Neural progenitor cell (in vitro differentiated cells): ENCODE measurements at places on chromosomes 1 and 21.

DNA sequence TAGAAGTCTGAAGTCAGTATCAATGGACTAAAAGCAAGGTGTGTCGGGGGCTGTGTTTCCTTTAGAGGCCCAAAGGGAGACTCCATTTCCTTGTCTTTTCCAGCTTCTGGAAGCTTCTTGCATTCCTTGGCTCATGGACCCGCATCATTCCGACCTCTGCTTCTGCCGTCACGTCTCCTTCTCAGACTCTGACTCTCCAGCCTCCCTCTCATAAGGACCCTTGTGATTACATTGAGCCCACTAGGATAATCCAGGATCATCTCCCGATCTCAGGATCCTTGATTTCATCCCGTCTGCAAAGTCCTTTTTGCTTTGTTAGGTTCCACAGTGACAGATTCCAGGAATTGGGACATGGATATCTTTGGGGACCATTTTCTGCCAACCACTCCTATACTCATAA, 265.8 kb upstream of the CSF3R start:
- no peak for DNase-seq

- DNase-seq: no peak
Measured at GRCh38 chr21:33914188-33914587, 1.4 kb downstream of the ATP5PO start.

DNA sequence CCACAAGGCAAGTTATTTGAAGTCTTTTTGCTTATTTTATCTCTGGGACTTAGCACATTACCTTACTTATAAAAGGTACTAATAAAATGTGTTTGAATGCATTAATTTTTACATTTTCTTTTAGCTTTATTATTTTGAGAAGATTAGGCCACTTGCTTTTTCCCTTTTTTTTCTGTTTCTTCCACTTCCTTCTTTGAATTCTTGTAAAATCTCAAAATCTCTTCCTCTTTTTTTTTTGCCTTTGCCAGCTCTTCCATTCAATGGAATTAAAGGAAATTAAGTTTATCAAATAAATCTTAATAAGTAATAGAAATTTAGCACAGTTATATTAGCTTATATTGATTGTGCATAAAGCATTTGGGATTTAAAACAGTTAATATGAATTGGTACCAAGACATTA, 260.9 kb downstream of the SRGAP2C start:
- DNase-seq: no peak

DNA sequence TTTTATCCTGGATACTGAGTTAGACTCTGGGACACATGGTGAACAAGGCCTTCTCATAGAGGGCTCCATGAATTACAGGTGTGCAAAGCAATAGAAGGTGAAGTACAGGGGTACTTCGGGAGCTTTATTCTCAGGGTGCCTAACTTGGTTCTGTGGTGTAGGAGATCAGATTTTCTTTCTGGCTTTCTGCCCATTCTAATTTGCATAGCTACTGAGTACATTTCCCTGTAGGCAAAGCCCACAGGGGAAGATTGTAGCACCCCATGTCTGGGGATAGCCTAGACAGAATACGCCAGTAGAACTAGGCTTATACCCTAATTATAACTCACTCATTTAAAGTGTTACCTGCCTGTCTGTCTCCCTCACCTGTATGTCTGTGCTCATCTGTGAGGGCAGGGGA, 49.7 kb downstream of the PGM1 start:
- DNase-seq: no peak

GRCh38 chr21:18161841-18162240, 82.8 kb upstream of the CHODL start:
- no peak for DNase-seq

DNA sequence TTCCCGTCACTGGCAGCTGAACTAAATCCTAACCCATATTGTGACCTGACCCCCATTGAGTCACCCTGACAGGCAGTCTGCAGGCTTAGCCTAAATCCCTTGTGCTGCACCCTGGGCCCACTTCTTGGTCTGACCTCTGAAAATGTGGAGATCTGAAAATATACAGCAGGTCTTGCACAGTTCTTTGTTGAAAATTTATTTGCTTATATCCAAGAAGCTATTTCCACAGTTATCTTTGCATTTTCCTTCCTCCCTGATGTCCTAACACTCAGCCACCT, 87.1 kb downstream of the BCAR3 start:
- no peak for DNase-seq

- DNase-seq: no peak
Measured at GRCh38 chr1:1758692-1759455, 19.4 kb downstream of the NADK start.

DNA sequence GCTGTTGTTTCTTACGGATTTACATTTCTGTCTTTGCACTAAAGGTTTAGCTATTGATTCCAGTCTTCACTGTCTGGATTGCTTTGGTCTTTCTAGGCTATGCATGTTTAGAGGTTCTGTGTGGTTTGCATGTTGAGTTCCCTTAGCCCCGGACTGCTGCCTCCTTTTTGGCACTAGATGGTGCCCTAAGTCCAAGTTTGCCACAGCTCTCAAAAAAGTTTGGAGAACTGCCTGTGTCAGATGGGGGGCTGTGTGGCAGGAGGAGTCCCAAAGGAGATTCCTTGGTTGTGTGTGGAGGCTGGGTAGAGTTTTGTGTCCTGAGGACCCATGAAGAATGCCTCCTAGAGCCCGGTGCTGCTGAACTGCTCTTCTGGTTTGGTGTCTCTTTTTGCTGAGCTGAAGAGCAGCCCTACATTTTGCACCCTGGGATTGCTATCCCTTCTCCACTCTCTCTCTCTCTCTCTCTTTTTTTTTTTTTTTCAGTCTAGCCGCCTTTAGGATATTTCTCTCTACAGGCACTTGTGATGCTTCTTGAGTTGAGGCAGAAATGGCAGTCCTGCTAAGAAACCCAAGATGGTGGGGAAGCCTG, 74.4 kb downstream of the PTGS2 start:
- DNase-seq: peak; percentile 81

GRCh38 chr1:17363771-17364170, 8.2 kb upstream of the PADI6 start:
- no peak for DNase-seq

DNA sequence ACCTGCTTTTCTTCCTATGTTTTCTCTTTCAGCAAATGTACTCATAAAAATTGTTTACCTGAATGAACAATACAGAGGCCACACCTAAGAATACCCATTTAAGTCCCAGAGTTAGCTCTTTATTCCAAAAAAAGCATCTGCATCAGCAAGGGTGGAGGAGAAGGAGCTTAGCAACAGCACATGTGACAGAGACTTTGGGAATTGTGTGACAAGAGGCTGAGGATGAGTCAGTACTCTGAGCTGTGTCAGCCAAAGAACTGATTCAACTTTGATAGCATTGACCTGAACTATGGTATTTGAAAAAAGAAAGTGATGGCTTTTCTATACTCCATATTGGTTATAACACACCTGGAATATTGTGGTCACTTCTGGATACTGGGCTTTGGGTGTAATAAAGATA, 162.7 kb downstream of the ZNF648 start:
- DNase-seq: no peak

DNA sequence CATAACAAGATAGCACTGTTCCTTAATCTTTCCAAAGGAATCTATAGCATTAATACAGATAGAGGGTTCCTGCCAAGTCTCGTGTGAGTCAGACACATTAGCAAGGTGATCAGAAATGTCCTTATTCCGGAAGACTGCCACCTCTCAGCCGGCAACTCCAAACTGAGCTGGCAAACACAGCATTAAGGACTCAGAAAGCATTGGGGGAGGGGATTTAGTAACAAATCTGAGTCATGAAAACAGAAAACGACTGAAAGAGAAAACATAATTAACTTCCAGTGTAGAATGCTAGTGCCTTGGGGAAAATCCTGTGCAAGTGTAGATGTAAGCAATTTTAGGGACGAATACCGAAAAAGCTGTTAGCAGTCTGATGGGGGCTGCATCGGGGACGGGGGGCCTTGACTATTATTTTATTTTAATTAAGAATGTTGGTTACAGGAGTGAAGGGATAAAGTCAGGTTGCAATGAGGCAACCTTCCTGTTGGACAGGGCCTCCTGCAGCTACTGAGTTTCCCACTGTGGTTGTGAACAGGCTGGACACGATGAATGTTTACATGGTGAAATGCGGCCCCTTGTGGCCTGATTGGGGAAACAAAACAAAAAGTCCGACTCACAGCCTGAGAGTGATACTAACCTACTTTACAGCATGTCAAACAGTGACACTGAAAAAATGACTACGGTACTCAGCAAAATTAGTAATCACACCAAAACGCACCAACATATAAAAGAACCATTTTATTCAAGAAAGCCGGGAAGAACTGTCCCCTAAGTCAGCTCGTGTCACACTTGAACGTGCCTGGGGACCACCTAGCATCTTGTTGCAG, 20.7 kb downstream of the MIS18A start:
- DNase-seq: peak; percentile 88

DNA sequence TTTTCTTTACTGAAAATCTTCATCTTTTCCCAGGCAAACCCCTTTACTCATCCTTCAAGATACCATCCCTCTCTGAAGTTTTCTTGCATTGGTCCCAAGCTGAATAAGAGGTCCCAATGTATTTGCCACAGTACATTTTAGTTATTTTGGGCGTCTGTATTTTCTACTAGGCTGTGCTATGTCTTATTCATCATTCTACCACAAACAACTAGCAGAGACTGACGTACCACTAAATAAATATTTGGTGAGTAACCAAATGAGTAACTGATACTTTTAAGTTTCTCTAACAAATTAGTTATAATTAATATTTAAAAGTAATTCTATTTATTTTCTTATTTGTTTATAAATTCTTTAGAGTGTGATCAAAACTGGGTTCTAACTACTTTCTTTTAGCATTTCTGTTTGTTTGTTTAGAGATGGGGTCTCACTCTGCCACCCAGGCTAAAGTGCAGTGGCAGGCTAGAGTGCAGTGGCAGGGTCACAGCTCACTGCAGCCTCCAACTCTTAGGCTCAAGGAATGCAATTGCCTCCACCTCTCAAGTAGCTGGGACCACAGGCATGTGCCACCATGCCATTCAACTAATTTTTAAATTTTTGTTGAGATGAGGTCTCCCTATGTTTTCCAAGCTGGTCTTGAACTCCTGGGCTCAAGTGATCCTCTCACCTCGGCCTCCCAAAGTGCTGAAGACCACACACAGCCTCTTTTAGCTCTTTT, 33.1 kb downstream of the NDC1 start:
- DNase-seq: no peak

DNA sequence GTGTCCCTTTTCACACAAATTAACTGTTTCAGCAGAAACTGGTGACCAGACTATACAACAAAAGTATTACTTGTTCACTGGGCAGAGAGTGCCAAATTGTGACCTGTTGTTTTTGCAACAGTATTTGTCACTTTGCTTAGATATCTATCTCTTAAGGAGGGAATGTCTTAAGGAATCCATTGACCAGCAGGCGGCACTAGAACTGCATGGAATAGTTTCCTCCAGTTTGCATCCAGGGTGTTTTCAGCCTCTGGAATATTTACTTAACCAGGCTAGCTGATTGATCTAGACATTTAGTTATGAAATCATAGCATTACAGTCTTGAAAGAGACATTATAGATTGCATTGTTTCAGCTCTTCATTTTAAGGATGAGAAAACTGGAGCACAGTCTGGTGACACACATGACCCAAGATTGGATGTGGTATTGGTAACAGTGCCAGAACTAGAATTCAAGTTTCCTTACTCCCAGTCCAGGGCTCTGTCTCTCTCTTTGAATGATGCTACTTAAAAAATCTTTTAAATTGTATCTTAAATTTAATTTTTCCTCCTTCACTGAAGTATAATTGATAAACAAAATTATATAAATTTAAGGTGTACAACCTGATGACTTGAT, 16.9 kb downstream of the RPTN start:
- peak; percentile 31 for DNase-seq

GRCh38 chr1:145891143-145891542, 5.5 kb upstream of the ANKRD35 start:
- DNase-seq: no peak

- peak; percentile 63 for DNase-seq
Measured at GRCh38 chr1:199243423-199244061, 604.7 kb downstream of the PTPRC start.

- DNase-seq: no peak
Measured at GRCh38 chr1:180507795-180508724, 5.7 kb upstream of the ACBD6 start.

- no peak for DNase-seq
Measured at GRCh38 chr1:33609739-33610138, 137.3 kb downstream of the ZSCAN20 start.

DNA sequence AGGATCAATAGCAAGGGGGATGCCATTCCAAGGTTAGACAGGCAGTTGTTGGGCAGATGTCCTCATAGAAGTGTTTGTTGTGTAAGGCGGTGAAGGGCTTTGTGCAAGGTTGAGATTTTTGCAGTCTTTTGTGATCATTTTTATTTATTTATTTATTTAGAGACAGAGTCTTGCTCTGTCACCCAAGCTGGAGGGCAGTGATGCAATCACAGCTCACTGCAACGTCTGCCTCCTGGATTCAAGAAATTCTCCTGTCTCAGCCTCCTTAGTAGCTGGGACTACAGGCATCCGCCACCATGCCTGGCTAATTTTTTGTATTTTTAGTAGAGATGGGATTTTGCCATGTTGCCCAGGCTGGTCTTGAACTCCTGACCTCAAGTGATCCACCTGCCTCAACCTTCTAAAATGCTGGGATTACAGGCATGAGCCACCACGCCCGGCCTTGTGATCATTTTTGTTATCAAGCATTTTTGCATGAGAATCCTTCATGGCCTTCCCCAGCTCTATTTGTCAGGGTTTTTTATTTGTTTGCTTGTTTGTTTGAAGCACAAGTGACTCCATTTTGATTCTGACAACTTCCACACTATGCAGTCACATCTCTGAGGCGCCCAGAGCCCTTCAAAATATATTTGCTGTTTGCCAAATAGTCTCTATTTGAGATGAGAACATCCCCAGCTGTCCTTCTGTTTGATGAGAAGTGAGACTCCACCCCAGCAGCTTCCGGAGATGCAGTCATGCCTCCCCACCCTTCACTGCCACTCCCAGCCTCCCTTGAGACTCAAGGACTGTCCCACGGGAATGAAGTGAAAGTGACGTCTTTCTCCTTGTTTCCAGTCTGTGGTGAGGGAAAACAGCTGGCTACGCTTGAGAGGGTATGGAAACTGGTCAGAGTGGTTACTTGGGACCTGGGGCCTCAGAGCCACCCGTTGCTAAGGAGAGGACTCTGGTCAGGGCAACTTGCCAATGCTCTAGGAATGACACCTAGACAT, 38.0 kb downstream of the TMEM50B start:
- no peak for DNase-seq

GRCh38 chr1:221583465-221583864, 158.4 kb downstream of the DUSP10 start:
- DNase-seq: no peak

DNA sequence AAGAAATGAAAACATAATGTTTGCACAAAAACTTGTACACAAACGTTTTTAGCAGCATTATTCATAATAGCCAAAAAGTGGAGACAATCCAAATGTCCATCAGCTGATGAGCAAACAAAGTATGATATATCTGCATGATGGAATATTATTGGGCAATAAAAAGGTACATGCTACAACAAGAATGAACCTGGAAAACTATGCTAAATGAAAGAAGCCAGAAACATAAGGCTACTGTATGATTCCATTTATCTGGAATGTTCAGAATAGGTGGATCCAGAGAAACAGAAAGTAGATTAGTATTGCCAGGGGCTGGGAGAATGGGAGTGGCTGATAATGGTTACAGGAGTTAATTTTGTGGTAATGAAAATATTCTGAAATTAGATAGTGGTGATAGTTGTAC, 19.0 kb downstream of the FBXO28 start:
- DNase-seq: no peak
